ENCODE measurements at places on chromosomes 12 and 14.

GRCh38 chr12:8154526-8154925, 2.3 kb upstream of the ZNF705A start:
- no peak for DNase-seq

DNA sequence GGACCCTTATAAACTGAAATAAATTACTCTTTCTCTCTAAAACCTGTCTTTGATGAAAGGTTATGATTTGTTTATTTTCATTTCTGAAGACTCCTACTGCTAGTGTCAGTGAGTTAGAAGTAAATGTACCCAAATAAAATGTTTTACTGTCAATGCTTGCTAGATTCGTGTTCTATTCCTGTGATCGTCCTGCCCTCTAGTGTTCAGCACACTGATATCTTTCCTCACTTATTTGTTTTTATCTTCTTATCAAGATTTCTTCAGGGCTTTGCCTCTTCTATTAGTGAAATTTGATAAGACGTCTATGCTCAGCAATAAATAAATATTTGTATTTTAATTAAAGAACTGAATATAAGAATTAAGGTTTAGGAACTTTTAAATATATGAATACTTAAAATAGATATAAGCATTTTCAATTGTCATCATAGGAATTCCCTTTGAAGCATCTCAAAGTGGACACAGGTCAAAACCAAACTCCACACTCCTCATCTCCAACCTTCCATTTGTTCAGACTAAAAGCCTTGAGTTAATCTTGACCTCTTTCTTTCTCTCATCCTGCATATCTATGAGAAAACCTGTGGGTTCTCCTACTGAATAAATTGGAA, 75.8 kb downstream of the C12orf50 start:
- no peak for DNase-seq

DNA sequence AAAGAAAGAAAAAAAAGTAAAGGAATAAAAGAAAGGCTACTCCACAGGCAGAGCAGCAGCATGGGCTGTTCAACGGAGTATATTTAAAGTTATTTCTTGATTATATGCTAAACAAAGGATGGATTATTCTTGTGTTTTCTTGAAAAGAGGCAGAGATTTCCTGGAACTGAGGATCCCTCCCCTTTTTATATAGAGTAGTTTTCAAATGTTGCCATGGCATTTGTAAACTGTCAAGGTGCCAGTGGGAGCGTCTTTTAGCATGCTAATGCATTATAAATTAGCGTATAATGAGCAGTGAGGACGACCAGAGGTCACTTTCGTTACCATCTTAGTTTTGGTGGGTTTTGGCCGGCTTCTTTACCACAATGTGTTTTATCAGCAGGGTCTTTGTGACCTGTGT, 383.0 kb downstream of the PCNX1 start:
- no peak for DNase-seq

- peak; percentile 51 for DNase-seq
Observed at GRCh38 chr12:49092086-49092815, 2.4 kb downstream of the DHH start.

DNA sequence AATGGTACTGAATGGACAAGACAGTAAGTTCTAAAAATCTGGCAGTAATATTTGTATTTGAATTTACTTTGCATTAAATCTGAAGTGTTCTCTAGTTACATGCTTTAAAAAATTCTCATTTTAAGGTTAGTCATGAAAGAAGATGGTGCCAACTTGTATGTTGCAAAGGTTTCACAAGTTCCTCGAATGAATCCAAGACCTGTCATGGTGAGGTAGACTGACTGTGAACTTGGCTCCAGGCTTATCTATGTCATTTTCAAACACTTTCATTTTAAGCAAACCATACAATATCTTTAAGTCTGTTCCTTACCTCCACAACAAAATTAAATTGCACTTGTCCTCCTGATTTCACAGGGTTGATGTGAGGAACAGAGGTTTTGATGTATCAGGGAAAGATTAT, 23.4 kb downstream of the CLEC2D start:
- DNase-seq: no peak
